Fibroblast of skin of abdomen (primary cell): ENCODE measurements at places on chromosomes 3 and 15.

- DNase-seq = no peak
These were observed 2.3 kb downstream of the SUCNR1 start for GRCh38 chr3:151875759-151876158.

- no peak for DNase-seq
These were observed 67.9 kb downstream of the CRTC3 start for GRCh38 chr15:90597577-90597976.

GRCh38 chr3:127809211-127809610, 13.1 kb downstream of the MGLL start:
- DNase-seq = no peak

DNA sequence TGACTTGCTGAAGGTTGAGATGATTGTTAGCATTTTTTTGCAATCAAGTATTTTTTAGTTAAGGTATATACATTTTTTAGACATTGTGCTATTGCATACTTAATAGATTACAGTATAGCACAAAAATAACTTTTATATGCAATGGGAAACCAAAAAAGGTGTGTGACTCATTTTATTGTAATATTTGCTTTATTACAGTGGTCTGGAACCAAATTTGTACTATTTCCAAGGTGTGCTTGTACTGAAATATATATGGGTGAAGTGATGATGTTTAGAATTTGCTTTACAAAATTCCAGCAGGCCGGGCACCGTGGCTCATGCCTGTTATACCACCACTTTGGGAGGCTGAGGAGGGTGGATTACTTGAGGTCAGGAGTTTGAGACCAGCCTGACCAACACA, 29.1 kb upstream of the TBC1D23 start:
- peak; percentile 53 for DNase-seq

GRCh38 chr15:78638658-78639314, 2.2 kb downstream of the CHRNB4 start:
- DNase-seq = peak; percentile 16

- DNase-seq = no peak
These were observed 378.5 kb upstream of the SEMA6D start for GRCh38 chr15:47338771-47339170.

GRCh38 chr3:126682009-126682408, 22.0 kb upstream of the CHCHD6 start:
- no peak for DNase-seq
